ENCODE measurements at places on chromosomes 6 and 20. TPM values are rescaled to one million over a fixed set of nuclear protein-coding genes. Genes with fewer than 3 reads are reported as not detected.

Gene HLA-DPB1
- 235 TPM for total RNA-seq

- DNase-seq = no peak
Measured at GRCh38 chr6:139508023-139508422, 133.6 kb upstream of the CITED2 start.

DNA sequence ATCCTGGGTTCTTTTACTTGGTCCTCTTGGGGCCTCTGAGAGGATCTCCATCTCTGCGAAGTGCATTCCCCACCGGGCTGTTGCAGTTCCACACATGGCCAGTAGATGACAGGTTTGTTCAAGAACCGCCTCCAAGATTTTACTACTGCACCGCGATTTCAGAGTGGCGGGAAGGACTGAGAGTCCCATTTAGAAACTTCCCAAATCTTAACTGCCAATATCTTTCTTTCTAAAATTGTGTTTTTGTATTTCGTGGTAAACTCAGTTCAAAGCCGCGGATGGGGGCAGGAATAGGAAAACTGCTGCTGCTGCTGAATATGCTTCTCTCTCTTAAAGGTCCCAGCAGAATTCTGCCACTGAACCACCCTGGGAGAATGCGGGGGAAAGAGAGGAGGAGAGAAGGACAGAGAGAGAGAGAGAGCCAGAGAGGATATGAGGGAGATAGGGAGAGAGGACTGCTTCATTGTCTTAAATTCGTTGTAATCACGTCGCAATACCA lies 8.6 kb upstream of the BTNL2 start:
- DNase-seq = no peak

GRCh38 chr6:141050471-141050870 lies 1082.3 kb upstream of the GJE1 start:
- no peak for DNase-seq

- DNase-seq = no peak
Measured at GRCh38 chr20:56391596-56392131, 351 bp downstream of the AURKA start.

All from upper lobe of left lung (tissue), 6 donors.